Stimulated activated effector memory CD8-positive, alpha-beta T cell treated with anti-CD3 and anti-CD28 coated beads, Interleukin-12 subunit alpha, Interleukin-12 subunit beta, amount 100 ng/mL, for 72 hours (primary cell): ENCODE measurements at places on chromosomes 5 and 9.

DNA sequence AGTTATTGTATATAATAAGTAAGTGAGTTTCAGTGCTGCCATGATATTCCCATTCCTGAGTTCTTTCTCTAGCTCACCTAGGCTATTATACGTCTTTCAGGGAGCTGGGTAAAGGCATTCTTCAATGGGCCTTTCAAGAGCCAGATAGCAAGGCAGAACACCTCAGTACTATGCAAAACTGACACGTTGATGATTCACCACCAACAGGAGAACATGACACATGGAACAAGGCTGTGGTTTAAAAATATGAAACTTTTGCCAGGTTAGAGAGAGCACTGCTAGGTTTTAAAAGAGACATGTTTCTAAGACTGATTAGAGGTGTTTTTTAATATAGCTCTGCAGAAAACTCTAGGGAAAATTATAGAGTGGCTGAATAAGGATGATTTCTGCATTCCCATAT, 95.9 kb downstream of the UGCG start:
- no peak for DNase-seq

- DNase-seq: no peak
These were observed 141.0 kb downstream of the CDK5RAP2 start for GRCh38 chr9:120438836-120439546.

DNA sequence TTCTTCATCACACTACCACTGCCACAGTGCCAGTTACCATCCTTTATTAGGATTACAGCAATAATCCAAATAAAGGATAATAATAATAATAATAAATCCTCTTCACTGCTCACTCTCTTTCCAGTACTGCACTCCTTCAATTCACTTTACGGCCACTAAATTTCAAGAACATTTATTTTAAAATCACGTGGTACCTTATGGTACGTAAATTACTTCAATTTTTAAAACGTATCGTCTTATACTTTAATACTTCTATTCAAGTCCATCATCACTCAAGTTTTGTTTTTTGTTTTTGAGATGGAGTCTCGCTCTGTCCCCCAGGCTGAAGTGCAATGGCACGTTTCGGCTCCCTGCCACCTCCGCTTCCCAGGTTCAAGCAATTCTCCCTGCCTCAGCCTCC, 36.5 kb downstream of the PTBP3 start:
- DNase-seq: no peak

- DNase-seq: no peak
These were observed 2.1 kb downstream of the NSG2 start for GRCh38 chr5:174047472-174048099.

DNA sequence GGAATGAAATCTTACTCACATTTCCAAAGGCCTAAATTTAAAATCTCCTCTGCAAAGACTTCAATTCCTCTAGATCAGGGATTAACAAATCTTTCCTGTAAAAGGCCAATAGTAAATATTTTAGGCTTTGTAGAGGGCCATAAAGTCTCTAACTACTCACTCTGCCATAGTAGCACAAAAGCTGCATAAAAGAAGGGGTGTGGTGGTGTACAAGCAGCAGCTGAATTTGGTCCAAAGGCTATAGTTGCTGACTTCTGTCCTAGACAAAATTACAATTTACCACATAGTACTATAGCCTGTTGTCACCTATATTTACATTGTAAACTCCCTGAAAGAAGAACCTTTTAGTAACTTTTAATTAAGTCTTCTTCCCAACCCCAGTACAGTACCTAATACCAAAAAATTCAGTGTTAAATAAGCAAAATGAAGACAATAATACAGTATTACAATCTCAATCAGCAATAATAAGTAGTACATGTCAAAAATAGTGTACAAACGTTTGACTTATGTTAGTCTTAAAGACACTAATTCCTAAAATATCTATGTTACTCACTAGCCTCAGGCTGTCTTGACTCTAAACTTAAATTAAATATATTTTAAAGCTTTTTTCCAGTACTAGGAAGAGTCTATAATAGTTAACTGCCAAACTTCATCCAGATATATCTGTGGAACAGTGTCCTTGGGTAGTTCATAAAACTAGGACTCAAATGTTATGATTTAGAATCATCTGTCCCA, 6.9 kb downstream of the CETN3 start:
- no peak for DNase-seq

- no peak for DNase-seq
These were observed 18.7 kb upstream of the GABBR2 start for GRCh38 chr9:98727428-98727827.

DNA sequence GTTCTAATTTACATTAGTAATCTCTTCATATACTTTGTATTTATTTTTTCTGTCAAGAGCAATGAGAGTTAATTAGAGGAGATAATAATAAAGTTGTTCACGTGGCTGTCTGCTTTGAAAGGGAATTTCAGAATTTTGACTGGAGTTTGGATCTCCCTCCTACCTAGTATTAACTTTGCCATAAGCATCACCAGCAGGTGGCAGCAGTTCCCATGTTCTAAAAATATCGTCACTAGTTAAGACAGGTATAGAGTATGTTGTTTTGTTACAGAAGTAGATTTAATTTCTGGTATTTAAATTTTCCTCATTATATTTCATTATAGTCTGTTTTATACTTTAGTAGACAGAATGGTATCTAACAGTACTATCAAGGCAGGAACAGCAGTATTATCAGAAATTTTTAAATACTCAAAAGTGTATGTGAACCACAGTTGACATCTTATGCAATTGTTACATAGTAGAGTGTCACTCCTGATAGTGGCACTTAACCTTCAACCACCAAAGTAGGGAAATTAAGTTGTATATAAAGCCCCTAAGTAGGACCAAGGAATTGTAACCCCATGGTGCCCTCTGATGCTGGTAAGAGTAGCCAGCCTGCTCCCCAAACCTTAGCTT, 20.4 kb downstream of the GNPDA1 start:
- DNase-seq: peak; percentile 56

GRCh38 chr5:148816357-148816756, 10.1 kb upstream of the ADRB2 start:
- no peak for DNase-seq

GRCh38 chr5:169104937-169105494, 195.9 kb downstream of the SLIT3 start:
- DNase-seq: no peak

DNA sequence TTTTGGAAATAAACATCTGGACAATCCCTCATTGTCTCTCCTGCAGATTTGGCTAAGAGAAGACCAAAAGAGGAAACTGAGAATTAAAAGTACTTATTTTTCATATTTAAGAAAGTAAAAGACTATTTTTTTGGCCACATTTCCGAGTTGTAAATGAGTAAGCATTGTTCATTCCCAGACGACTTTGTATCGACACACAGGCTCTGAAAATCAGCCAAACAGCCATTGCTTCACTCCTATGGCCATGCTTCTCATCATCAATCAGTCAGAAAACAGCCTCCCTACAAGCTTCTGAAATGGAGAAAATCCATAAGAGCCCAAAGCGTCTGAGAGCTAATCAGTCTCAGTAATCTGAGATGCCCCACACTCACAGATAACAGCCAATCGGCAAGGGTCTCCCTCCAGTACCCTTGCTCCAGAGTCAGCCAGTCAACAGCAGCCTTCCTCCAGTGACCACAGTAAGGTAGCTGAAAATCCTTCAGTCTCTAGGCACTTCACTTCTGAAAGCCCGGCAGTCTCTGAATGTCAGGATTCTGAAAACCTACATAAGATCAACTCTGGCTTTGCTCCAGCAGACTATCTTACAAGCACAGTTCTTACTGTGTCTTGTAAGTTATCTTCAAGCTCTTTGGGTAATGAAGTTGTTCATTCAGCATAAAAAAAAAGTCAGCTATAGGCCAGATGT, 30.9 kb downstream of the CDO1 start:
- no peak for DNase-seq

DNA sequence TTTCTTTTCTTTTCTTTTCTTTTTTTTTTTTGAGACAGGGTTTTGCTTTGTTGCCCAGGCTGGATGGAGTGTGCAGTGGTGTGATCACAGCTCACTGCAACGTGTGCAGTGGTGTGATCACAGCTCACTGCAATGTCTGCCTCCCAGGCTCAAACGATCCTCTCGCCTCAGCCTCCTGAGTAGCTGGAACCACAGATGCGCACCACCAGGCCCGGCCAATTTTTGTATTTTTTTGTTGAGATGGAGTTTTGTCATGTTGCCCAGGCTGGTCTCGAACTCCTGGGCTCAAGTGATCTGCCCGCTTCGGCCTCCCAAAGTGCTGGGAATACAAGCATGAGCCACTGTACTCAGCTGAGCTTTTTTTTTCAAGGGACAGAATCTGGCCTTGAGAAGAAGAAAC, 36.8 kb upstream of the TJP2 start:
- DNase-seq: peak; percentile 23

DNA sequence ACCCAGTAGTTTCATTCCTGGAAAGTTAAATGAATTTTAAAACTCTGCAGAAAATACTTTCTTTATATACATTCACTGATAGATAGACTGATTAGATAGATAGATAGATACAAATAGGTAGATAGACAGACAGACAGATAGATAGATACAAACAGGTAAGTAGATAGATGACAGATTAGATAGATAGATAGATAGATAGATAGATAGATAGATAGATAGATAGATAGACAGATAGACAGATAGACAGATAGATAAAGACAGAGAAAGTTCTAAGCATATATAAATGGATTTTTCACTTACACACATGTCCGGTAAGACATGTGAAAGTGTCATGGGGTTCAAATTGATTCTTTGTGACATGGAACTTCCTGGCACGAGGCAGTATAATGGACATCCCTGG, 349.7 kb downstream of the CDK5RAP2 start:
- DNase-seq: no peak

DNA sequence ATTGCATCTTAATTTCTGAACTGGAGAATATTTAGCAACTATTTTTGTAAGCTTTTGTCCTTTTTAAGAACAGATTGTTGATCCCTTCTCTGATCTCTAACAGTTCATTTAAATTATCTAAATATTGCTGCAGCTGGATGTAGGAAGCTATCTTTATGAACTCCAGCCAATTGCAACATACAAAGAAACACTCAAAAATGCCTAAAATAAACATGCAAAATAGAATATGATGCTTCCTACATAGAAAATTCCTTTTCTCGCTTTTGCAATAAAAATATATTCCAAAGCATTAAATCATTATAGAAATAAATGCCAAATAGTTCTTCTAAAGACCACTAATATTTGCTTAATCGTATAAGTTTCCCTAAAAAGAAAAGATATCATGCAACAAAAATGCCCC, 218.6 kb downstream of the LURAP1L start:
- no peak for DNase-seq

- no peak for DNase-seq
These were observed 221.9 kb downstream of the GABRG2 start for GRCh38 chr5:162289489-162289888.

DNA sequence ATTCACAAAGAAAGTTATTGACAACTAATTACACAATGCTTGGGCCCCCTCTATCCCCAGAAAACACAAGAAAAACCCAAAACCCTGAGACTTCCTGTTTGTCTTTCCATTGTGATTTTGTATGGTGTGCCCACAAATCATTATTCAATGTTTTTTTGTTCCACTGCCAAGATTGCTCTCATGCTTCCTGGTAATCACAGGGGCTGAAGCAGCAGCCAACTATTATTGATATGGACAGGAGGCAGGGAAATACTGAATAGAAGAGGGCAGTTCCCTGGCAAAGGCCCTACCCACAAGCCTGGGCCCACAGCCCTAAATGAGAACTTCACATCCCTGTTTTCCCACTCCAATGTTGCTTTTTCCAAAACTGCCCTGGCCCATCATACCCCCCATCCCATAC, 21.5 kb upstream of the RFK start:
- no peak for DNase-seq

DNA sequence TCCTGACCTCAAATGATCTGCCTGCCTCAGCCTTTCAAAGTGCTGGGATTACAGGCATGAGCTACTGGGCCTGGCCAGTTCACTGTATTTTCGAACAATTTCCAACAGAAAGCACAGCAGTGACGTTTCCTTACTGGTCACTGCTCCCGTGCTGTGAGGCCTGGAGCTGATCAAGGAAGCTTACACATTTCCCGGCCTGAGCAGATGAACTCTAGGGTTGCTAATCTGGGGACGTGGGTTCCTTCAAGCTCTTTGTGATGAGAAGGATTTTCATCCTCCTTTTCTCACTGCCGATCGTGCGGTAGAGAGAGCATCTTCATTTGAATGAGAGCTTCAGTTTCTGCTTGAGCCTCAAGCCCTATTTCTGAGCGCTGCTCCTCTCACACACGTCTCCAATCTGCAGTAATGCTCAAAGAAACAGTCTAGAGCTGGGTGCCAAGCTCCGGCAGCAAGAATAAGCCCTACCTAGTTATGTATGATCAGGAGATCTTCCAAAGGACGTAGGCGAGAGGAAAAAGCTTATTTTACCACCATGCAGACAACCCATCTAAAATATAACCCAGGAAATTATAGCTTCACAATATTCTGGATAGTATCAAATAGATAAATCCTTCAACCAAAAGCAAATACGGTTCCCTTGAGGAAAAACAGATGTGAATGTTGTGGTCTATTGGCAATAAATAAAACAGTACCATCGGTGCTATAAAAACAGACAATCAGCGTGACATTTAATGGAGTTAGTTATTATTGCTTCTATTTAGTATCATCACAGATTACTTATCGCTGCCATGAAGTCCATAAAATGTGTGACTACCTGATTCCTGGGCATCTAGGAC, 7.3 kb upstream of the SPATA24 start:
- no peak for DNase-seq

DNA sequence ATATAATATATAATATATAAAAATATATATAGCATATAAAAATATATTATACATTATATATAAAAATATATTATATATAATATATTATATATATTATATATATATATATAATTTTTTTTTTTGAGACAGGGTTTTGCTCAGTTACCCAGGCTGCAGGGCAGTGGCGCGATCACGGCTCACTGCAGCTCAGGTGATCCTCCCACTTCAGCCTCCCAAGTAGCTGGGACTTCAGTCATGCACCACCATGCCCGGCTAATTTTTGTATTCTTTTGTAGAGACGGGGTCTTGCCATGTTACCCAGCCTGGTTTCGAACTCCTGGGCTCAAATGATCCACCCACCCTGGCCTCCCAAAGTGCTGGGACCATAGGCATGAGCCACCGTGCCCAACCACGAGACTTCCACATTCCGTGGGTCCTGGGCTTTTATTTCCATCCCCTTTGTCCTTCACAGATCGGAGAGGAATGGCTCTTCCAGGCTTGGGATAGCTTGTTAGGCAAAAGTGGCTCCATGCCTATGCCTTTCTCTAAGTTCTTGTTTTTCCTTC, 62.0 kb upstream of the IER5L start:
- no peak for DNase-seq

DNA sequence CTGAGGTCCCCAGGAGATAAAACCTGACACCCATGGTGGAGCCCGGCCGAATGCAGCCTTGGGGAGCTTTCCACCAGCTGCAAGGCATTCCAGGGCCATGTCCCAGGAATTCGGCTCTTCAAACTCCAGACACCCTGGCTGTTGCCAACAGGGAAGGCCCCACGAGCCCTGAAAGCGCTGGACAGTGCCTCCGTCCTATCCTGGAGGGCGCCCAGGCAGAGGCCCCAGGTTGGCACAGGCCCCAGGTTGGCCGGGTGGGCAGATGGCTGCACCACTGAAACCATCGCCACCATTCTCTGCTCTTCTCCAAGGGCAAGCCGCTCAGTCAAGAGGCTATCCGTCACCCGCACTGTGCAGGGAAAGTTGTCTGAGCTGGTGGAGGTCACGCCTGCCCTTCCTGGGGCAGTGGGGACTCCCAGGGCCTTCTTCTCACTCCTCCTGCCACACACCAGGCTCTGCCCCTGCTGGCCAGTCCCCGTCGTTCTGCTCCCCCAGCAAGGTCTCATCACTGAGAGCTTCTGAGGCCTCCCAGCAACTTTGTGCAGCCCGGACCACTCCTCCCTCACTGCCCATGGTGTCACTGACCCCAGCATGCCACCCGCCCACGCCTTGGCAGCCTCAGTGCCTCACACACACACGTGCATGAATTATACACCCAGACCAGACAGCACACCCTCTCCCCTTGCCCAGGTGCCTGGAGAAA, 21.2 kb downstream of the SLC6A3 start:
- no peak for DNase-seq
